ENCODE measurements at places on chromosomes 12 and 14. TPM values are rescaled to one million over a fixed set of nuclear protein-coding genes. Genes with fewer than 3 reads are reported as not detected.

Gene KRT8
- 0.51 TPM for total RNA-seq

Gene RAD9B
- 0.95 TPM for total RNA-seq

Gene COQ5
- 28.3 TPM for total RNA-seq

Gene RNF212B
- not detected for total RNA-seq

Gene PPP4R4
- 3.1 TPM for total RNA-seq

Gene LMNTD1
- not detected for total RNA-seq

Gene AHSA1
- total RNA-seq, result 441 TPM

Gene ESRRB
- total RNA-seq, result 0.09 TPM

Gene CCDC184
- total RNA-seq, result 0.38 TPM

Gene CNPY2
- 169 TPM for total RNA-seq

Gene ORMDL2
- 55.8 TPM for total RNA-seq

Gene SLC25A47
- not detected for total RNA-seq

Gene STAC3
- 5.5 TPM for total RNA-seq

Gene PTPRO
- total RNA-seq, result 0.69 TPM

Gene MSRB3
- not detected for total RNA-seq

Gene MUCL1
- total RNA-seq, result 0.84 TPM

Gene SLCO1A2
- total RNA-seq, result 0.02 TPM

Gene DEGS2
- total RNA-seq, result 0.35 TPM

Gene TBX5
- total RNA-seq, result not detected

Gene SIVA1
- 117 TPM for total RNA-seq

Gene E2F7
- total RNA-seq, result 20.0 TPM

Gene CBLN3
- total RNA-seq, result 4.5 TPM

Gene USP44
- total RNA-seq, result 3.8 TPM
